ENCODE measurements at places on chromosomes 13 and 19. TPM values are rescaled to one million over a fixed set of nuclear protein-coding genes. Genes with fewer than 3 reads are reported as not detected.

The CGB7 gene
- not detected for total RNA-seq

The KLK8 gene
- total RNA-seq, result not detected

The CYTH2 gene
- total RNA-seq, result 72.9 TPM

The TNNT1 gene
- total RNA-seq, result 49.5 TPM

The ZSCAN22 gene
- 4.1 TPM for total RNA-seq

The IGFL3 gene
- total RNA-seq, result not detected

The CCDC8 gene
- 43.4 TPM for total RNA-seq

The PEPD gene
- 34.9 TPM for total RNA-seq

The PCP2 gene
- 12.3 TPM for total RNA-seq
